ENCODE measurements at places on chromosomes 6 and 20.
A peak's percentile ranks its signal among the peaks of the same experiment; 100 is the strongest.

- DNase-seq, result no peak
These were observed 402.8 kb downstream of the PKHD1 start for GRCh38 chr6:51684603-51685002.

DNA sequence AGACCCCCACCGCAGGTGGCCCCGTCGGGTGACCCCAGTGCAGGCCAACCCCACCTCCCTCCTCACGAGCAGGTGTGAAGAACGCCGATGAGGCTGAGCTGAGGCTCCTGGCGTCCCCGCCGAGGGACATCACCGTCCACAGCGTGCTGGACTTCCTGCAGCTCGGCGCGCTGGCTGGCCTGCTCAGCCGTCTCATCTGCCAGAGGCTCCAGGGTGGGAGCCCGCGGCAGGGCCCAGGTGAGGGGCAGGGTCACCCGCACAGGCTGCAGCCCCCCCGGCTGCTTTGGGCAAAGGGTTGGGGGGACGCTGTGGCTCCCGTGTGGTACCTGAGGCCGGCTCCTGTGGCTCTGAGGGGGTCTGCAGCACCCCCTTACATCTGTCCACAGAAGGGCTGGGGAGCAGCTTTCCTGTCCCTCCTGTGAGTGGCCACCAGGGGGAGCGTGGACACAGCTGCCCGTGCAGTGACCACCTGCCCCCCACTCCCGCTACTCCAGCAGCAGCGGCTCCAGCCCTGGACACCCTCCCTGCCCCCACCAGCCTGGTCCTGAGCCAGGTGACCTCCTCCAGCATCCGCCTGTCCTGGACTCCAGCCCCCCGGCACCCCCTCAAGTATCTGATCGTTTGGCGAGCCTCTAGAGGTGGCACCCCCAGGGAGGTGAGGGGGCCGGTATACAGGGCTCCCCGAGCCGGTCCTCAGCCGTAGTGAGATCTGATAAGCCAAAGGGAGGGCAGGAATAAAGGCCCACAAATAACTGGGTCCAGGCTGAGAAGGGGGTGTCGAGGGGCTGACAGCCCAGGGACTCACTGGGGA is 16.5 kb downstream of the COL20A1 start:
- peak; percentile 5 for DNase-seq

DNA sequence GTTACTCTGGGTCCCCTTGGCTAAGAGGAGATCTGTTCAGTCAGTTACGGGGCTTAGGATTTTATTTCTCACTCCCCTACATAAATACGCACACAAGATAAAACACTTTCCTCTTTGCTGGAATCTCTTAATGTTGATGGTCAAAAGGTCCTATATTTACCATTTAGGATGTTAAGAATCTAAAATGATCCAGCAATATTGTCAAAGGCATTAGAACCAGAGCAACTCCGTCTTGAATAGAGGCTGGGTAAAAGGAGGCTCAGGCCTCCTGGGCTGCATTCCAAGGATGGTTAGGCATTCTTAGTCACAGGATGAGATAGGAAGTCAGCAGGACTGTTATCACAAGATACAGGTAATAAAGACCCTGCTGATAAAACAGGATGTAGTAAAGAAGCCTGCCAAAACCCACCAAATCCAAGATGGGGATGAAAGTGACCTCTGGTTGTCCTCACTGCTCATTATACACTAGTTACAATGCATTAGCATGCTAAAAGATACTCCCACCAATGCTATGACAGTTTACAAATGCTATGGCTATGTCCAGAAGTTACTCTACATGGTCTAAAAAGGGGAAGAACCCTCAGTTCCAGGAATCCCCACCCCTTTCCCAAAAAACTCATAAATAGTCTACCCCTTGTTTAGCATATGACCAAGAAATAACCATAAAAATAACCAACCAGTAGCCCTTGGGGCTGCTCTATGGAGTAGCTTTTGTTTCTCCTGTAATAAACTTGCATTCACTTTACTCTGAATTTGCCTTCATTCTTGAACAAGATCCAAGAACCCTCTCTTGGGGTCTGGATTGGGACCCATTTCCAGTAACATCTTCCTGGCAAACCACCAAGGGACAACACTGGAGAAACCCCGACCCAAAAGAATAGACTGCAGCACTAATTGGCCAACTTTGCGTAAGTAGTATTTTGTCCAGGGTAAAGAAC is 107.5 kb downstream of the DTNBP1 start:
- DNase-seq, result no peak

GRCh38 chr20:13625304-13625979 is 13.3 kb downstream of the TASP1 start:
- DNase-seq, result no peak

DNA sequence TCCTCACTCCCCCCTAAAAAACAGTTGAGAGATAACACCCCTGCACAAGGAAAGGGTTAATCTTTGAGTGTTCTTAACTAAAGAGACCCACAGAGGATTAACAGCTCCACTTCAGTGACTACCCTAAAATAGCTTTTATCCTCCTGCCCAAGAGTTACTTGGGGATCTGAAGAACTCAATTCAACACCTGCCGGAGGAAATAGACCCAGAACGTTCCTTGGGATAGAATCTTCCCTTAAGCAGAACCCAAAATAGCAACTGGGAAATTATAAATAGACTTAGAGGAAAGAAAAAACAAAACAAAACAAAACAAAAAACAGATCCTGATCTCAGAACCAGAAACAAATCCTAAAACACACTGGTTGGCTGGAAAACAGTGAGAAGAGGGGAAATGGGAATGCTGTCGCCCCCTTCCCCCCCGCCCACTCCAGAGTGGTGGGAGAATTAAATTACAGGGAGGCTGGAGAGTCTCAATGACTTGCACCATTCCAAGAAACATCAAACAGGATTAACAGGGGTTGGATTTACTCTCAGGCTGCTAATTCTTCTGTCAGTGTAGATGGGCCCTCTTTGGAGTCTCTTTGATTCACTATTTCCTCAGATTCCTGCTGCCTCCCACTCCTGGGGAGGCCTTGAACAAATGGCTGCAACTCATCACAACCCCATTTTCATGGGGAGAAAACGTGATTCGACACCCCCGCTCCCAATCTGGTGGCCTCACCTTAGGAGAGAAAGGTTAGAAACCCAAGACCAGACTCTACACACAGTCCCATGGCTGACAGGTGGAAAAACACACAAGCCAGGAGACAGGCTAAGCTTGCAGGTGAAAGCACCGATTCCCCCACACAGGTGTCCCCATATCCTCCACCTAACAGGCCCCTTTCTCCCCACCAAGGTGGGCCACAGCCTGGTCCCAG is 1.4 kb downstream of the PLAGL2 start:
- no peak for DNase-seq

DNA sequence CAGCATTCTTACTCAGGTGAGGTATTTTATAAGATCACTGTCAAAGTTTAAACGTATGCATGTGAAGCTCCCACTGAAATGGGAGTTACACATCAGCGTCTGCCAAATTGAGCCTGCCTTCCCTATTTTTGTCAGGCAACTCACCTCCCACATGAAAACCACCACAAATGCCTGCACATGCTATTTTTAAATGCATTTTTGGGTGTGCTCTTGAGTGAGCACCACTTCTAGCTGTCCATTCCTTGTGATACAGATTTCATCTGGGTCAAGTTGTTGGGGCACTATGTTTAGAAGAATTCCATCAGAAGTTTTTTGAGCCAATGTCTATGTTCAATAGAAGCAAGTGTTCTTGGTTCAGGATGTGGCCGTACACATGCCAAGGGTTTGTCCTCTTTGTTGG is 71.7 kb upstream of the RIPPLY2 start:
- DNase-seq, result no peak

GRCh38 chr6:154567695-154568220 is 57.3 kb upstream of the CNKSR3 start:
- DNase-seq, result peak; percentile 28

- no peak for DNase-seq
These were observed 53.4 kb upstream of the TINAG start for GRCh38 chr6:54254886-54255285.

- no peak for DNase-seq
These were observed 188.7 kb downstream of the CDC5L start for GRCh38 chr6:44576132-44576631.

DNA sequence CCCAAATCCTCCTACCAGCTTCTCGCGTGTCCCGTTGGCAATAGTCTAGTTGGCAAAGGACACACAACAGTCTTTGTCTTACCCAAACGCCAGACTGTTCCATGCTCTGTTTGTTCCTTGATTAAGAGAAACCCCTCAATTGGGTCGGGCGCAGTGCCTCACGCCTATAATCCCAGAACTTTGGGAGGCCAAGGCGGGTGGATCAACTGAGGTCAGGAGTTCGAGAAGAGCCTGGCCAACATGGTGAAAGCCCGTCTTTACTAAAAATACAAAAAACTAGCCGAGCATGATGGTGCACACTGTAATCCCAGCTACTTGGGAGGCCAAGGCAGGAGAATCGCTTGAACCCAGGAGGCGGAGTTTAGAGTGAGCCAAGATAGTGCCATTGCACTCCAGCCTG is 153.7 kb downstream of the GRM4 start:
- DNase-seq, result no peak

DNA sequence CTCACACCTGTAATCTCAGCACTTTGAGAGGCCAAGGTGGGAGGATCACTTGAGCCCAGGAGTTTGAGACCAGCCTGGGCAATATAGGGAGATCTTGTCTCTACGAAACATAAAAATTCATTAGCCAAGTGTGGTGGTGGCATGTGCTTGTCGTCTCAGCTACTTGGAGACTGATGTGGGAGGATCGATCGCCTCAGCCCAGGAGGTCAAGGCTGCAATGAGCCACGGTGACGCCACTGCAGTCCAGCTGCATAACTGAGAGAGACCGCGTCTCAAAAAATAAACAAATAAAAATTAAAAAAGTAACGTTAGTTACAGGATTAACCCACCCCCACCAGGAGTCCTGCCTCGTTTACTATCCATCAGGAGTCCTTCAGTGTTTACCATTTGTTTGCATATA is 345.1 kb downstream of the BTBD3 start:
- DNase-seq, result no peak

- DNase-seq, result no peak
These were observed 836.0 kb downstream of the MAFB start for GRCh38 chr20:39853050-39853449.

DNA sequence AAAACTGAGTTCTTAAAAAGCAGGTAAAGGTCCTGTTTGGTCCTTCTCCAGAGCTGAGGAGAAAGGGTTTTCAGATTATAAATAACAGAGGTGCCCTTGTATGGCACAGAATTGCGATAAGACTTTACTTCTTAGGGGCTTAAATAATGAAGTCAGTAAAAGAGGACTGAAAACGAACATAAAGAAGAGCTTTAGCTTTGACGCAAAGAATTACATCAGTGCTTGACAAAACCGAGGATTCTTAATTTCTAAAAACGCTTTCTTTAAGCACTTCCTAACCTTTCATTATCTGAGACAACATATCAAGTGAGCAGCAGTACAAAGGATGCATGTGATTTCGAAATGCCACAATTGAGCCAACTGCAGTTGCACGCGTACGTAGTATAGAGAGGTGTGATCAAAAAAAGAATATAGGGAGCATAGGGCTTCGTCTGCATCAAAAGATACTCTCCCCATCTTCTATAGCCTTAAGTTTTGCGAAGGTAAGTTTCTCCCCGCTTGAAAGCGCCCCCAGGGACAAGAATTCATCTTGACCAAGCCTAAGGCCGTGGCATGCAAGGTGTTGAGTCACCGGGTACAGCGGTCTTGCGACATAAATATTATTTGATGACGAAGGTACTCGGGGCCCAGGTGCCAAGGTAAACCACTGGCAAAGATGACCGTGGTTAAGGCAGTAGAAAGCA is 778 bp upstream of the LOC128125822 start:
- peak; percentile 92 for DNase-seq

DNA sequence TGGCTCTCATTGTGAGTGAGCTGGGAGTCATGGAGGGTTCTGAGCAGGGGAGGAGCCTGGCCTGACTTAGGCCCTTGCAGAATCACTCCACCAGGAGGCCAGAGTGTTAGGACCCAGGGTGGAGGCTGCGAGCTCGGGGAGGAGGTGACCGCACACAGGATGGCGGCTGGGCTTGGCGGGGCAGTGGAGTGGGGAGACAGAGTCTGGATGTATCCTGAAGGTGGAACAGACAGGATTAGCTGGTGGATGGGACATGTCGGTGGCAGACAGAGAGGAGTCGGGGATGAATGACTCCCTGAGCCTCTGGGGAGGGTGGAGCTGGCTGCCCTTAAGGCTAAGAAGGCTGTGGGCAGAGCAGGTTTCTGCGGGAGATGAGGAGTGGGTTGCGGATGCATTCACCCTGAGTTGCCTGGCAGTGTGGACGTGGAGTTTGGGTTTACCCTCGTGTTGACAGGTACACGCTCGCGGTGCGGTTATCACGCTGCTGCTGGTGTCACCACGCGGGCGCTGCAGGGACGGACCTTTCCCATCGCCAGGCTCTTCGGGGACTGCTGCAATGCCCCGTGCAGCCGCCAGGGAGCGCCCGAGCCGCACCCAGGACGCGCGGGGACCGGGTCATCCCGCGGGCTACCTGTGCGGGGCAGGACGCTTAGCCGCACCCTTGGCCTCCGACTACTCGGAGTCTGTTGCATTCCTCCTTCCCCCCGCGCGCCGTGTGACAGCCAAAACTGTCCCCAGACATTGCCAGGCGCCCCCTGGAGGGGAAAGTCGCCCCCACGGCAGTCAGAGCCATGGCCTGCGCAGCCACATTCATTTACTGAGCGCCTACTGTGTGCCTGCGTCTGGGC is 43.0 kb upstream of the PTGIS start:
- DNase-seq, result no peak

GRCh38 chr6:24551139-24551538 is 56.4 kb downstream of the ALDH5A1 start:
- DNase-seq, result no peak

DNA sequence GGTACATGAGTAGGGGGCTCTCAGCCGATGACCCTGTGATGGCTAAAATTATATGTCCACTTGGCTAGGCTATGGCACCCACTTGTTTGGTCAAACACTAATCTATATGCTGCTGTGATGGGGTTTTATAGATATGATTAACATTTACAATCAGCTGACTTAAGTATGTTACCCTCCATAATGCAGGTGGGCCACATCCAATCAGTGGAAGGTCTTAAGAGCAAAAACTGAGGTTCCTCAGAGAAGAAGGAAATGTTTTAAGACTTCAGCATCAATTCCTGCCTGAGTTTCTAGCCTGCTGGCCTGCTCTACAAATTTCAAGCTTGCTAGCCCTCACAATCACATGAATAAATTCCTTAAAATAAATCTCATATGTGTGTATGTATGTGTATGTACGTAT is 18.9 kb upstream of the MAK start:
- no peak for DNase-seq

- DNase-seq, result peak; percentile 11
These were observed 68.8 kb downstream of the PRL start for GRCh38 chr6:22227824-22228610.

- peak; percentile 34 for DNase-seq
These were observed 1.1 kb downstream of the CD164 start for GRCh38 chr6:109381061-109381746.

- peak; percentile 98 for DNase-seq
These were observed 13.8 kb downstream of the CCN5 start for GRCh38 chr20:44728801-44729443.

Data from renal cortical epithelial cell (primary cell).